ENCODE measurements at places on chromosomes 6 and 20.
A peak's percentile ranks its signal among the peaks of the same experiment; 100 is the strongest.

DNA sequence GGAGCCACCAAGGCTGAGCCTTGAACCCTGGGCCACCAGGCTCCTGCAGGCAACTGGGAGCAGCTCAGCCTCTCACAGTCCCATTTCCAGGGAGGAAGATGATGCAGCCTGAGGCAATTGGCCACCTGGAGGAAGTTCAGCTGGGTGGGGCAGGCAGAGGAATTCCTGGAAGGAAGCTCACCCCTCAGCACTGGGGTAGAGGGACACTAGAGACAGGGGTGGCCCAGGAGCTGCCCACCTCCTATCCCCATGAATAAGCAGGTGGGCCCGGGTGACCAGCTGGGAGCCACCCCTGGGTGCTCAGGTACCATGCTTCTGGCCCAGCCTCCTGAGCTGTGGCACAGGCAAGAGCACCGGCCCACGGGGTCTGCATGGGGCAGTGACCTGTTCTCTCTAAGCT is 3.6 kb upstream of the HSPA12B start:
- no peak for DNase-seq

- no peak for DNase-seq
These were observed 1.2 kb downstream of the SLC35B2 start for GRCh38 chr6:44255871-44256774.

DNA sequence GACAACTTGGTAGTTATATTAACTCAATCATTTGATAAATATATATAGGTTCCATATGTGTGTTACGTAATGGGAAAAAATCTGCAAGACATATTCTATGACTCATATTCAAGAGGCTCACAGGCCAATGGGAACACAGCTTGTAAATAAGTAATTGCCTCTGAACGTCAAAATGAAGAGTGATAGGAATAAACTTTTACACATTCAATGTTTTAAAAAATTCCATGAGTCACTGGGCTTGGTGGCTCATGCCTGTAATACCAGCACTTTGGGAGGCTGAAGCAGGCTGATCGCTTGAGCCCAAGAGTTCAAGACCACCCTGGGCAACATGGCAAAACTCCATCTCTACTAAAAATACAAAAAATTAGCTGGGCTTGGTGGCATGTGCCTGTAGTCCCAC is 209.4 kb upstream of the MCHR2 start:
- DNase-seq, result no peak

- DNase-seq, result no peak
These were observed 3.3 kb upstream of the TMEM14A start for GRCh38 chr6:52667572-52667971.

DNA sequence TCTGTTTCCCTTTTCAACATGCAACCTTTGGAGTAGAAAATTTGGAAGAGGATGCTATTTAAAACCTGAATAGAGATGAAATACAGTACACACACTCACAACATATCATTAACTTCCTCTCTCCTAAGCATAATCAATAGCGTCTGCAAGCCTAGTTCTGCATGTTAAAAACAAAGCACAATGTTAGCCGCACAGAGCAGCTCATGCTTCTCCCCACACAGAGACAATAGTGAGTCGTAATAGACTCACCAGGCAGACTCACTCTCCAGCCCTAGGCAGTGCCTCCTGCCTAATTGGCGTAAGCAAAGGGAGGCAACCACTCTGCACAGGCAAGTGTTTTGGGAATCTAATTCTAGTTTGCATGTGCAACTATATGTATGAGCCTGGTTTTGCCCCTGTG is 45.8 kb upstream of the ARID1B start:
- no peak for DNase-seq

DNA sequence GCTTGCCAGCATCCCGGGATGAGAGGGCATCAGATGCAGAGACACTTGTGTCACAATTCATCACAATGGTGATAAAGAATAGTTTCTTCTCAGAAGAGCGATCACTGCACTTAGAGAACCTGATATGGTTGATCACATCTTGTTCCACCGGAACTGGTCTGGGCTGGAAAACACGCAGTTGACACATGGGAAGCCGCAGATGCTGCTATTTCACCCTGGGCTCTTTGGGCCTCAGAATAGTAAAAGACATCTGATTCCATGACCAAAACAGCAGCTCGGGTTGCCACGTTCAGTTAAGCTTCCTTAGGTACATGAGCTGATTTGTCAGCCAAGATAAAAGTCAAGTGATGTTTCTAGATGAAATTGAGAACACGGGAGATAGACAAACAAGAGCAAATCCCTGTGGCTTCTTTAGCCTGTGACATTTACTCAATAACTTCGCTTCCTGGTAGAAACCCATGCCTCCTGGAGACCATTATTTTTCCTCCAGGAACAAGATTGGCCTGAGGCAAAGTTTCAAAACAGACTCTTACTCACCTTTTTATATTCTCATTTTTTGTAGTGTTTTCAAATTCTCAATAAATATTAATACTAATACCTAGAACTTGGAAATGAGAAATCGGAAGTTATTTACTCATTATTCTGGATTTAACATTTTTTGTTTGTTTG is 59.4 kb downstream of the TRMT6 start:
- DNase-seq, result no peak

- no peak for DNase-seq
These were observed 112.1 kb downstream of the CDC5L start for GRCh38 chr6:44499609-44500008.

GRCh38 chr6:166784691-166785090 is 157.6 kb upstream of the RPS6KA2 start:
- no peak for DNase-seq

DNA sequence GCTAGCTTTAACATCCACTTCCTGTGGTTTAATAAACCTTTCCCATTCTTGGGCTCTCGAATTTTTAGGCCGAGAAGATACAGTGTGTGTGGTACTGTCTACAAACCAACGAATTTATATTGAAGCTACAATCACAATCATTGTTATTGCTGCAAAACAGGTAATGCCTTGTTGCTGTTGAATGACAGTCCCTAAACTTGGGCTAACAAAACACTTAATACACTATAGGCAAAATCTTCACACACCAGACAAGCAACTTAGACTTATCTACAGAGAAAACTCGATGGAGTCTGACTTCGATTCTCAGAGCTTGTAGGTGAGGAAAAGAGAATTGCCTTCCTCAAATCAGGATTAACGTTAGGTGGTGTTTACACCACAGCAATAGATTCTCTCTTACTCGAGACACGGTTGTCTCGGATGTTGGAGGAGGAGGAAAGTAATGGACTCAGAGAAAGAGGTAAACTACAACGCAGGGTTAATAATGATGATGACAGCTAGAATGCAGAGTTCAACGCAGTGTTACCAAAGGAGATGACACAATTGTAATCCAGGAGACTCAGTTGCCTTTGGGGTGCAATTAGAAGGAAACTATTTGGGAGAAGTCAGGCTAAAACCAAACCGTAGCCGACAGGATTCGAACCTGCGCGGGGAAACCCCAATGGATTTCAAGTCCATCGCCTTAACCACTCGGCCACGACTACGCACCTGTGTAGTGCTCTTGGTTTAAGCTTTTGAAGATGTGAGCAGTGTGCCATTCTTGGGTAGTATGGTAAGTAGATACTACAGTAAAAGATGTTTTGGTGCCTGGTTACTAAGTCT is 32.5 kb upstream of the ZNF184 start:
- no peak for DNase-seq

DNA sequence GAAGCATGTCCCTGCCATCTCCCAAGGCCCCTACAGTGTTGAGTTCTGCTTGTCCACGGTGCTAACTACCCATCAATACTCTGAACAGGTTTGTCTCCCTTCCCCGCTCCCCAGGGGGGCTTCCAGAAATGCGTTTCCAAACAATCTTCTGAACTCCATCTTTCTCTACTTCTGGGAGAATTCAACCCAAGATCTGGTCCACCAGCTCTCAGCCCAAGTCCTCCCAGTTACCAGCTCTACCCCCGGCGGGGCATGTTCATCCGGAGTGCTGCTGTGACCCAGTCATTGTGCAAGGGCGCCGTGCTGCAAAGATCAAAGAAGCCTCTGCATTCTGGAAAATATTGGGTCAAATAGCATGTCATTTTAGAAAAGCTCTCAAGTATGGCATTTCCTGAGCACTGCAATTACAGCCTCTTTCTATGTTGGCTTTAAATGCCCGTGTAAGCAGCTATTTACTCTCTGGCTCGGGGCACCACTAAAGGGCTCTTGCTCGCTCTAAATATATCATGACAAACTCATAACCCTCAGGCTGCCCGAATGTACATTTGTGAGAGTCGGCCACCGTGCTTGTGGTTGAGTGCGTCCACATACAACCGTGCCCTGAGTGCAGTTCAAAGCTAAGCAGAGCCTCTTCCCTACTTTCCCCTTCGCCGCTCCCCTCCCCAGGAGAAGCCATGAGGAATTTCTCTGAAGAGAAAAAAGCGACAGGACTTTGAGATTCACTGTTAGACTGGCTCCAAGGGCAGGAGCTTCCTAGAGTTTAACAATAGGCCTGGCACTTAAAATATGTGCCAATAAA is 71.6 kb downstream of the BANF2 start:
- no peak for DNase-seq

- no peak for DNase-seq
These were observed 37.7 kb upstream of the SIRPA start for GRCh38 chr20:1857466-1857865.

GRCh38 chr6:132209351-132209750 is 191.9 kb downstream of the MOXD1 start:
- no peak for DNase-seq

- DNase-seq, result no peak
These were observed 114.1 kb downstream of the TENT5A start for GRCh38 chr6:81638366-81638765.

GRCh38 chr6:82270881-82271635 is 23.5 kb upstream of the IBTK start:
- DNase-seq, result no peak

GRCh38 chr20:6956056-6956455 is 188.6 kb downstream of the BMP2 start:
- no peak for DNase-seq

DNA sequence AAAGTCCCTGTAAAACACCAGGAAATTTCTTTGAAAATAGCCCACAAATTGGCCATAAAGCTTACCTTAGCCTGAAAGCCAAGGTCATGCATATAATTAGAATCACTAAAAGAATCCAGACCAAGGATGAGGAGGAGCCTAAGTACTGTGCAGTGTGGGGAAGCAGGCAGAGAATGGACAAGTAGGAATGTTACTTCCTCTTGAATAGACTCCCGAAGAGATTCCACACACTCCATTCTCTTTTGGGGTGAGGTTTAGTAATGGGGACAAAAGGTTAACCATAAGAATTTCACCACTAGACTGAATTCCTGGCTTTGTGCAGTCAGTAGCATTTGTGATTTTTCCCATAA is 27.5 kb upstream of the MARCKS start:
- no peak for DNase-seq

- DNase-seq, result no peak
These were observed 5.4 kb upstream of the RAB44 start for GRCh38 chr6:36692220-36692619.

GRCh38 chr20:53769041-53769440 is 175.4 kb upstream of the ZNF217 start:
- DNase-seq, result no peak

DNA sequence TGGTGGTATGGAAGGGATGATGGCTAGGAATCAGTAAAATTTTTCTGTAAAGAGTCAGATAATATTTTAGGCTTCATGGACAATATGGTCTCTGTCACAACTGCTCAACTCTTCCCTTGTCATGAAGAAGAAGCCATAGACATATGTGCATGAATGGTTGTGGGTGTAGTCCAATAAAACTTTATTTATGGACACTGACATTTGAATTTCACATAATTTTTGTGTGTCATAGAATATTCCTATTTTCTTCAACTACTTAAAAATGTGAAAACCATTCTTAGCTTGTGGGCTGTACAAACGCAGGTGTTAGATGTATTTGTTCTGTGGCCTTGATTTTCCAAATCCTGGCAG is 59.9 kb downstream of the SYNDIG1 start:
- no peak for DNase-seq

DNA sequence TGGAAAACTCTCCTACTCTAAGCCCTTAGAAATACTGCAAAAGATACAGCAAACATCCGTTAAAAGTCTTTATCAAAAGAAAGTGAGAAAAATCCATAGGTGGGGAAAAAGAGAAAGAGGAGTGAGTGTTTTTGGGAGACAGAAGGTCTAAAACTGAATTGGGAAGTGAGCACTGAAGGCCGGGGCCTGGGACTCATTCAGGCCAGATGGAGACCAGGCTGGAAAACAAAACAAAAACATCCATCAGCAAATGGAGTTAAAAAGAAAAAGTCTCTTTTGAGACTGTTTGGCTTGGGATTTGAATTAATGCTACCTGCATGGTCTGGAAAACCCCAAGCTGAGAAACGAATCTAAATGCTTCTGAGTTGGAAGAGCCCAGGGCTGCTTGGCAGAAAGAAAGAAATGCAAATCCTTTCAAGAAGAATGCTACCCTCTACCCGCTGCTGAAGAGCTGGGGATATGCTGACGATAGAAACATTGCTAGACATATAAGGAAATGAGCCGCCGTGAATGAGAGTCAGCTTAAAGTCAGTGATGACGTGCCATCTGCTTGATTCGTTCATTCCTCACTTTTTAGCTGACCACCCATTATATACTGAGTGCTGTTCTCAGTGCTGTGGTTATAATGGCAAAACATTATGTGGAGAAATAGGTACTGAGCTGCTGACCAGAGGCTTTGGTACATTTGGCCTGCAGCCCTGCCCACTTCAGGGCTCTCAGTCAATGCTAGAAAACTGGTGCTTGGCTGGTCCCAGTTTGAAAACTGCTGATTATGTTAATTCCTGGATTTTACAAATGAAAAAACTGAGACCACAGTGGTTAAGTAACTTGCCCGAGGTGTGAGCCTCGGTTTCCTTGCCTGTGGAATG is 28.0 kb upstream of the TULP4 start:
- DNase-seq, result no peak

DNA sequence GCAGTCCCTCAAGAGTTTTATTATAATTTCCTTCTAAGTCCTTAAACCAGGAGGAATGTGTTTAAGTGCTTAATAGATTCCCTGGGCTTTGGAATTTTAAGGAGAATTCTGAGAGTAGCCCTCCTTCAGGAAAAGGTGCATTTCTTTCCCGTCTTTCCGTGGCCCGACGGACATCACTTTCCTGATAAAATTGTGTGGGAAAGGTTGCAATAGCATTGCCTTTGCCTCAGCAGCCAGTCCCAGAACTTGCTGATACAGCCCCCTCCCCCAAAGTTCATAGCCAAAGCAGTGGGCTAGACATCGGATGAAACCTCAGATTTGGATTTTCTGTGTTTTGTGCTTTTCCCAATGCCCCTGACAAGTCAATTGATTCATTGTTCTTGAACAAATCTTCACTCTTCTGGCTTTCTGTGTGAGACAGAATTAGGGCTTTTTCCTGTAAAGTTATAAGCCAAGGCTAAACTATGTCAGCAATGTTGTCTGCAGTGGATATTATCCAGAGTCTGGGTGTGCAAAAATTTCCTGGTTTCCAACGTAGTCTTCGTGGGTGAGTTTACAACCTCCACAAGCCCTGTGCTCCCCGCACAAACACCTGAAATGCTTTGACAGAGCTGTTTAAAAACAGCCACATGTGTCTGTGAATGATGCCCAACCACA is 1.1 kb upstream of the SMOC2 start:
- DNase-seq, result no peak

GRCh38 chr20:49278818-49279676 is 1.2 kb upstream of the ZNFX1 start:
- peak; percentile 21 for DNase-seq

GRCh38 chr20:10924644-10925201 is 250.9 kb upstream of the JAG1 start:
- DNase-seq, result no peak

GRCh38 chr20:25203871-25204320 is 8.4 kb downstream of the ENTPD6 start:
- DNase-seq, result no peak

- no peak for DNase-seq
These were observed 136.7 kb upstream of the CARMIL1 start for GRCh38 chr6:25142506-25142905.

GRCh38 chr20:55135923-55136322 is 660.5 kb downstream of the DOK5 start:
- no peak for DNase-seq

GRCh38 chr6:50602292-50602691 is 111.0 kb upstream of the TFAP2D start:
- DNase-seq, result no peak
